ENCODE measurements at places on chromosomes 3 and 15. TPM values are rescaled to one million over a fixed set of nuclear protein-coding genes. Genes with fewer than 3 reads are reported as not detected.

The GABRB3 gene
- 0.03 TPM for polyA plus RNA-seq

The ITIH1 gene
- not detected for polyA plus RNA-seq

The PLA2G4E gene
- not detected for polyA plus RNA-seq

The WDR93 gene
- polyA plus RNA-seq, result 0.07 TPM

The WNT7A gene
- not detected for polyA plus RNA-seq

The RTP4 gene
- polyA plus RNA-seq, result 0.08 TPM

The BCHE gene
- 0.40 TPM for polyA plus RNA-seq

All from endothelial cell of umbilical vein (primary cell).